ENCODE measurements at places on chromosomes 11 and 22.

- DNase-seq = no peak
Observed at GRCh38 chr11:108985945-108986279, 321.0 kb downstream of the DDX10 start.

- DNase-seq = no peak
Observed at GRCh38 chr22:39729141-39729934, 158.8 kb downstream of the CACNA1I start.

- peak; percentile 99 for DNase-seq
Observed at GRCh38 chr11:78290293-78291176, 101.8 kb downstream of the USP35 start.

GRCh38 chr11:30322191-30322590 lies 713 bp upstream of the ARL14EP start:
- DNase-seq = peak; percentile 3

DNA sequence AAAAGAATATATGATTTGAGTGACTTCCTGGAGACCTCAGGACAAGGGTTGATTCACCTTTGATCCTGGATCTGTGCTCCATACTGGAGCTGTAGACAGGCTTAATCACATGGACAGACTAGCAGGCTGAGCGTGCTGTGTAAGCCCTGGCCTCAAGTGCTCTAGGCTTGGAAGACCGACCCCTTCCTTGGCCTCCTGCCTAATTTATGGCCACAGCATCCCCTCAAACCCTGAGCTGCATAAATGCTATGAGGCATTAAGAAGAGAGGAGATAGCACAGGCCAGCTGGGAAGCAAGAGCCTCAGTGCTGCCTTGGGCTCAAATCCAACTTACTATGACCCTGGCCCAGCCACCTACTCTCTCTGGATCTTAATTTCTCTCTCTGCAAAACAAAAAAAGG lies 385.1 kb downstream of the BUD13 start:
- no peak for DNase-seq

- no peak for DNase-seq
Observed at GRCh38 chr11:19789835-19790710, 77.4 kb downstream of the NAV2 start.

DNA sequence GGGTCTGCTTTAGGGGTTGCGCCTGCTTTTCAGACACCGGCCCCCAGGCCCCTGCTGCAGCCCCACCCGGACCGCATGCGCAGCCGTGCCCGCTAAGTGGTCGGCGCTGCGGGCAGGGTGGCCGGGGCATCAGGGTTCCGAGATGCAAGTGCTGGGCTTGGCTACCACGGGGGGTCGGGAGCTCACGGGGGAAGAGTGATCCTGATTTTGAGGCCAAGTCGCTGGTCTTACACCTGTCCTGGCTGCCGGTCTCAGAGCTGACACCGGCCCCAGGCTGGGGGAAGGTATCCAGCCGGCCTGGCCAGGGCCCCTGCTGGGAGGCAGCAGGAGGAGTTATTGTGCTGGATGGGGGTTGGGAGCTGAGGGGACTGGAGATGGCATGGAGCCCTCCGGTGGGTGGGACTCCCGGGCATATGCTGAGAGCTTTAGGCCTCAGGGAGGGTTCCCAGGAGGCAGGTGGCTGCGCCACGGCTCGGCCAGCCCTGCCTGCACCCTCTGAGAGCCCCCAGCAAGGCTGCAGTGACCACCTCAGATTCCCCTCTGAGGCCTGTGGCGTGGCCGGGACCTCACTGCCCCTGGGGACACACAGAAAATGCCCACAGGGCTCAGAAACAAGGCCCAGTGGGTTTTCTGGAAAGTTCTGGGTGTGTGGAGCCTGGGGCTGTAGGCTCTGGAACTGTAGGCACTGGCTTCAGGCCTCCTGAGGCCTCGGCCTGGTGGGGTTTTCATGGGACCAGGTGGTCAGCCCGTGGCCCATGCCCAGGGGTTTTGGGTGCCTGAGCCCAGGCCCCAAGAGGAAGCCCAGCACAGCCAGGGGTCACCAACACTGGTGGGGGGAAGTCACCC lies 4.4 kb upstream of the MUC5AC start:
- DNase-seq = no peak

GRCh38 chr11:9834291-9834690 lies 170.4 kb downstream of the SWAP70 start:
- no peak for DNase-seq

DNA sequence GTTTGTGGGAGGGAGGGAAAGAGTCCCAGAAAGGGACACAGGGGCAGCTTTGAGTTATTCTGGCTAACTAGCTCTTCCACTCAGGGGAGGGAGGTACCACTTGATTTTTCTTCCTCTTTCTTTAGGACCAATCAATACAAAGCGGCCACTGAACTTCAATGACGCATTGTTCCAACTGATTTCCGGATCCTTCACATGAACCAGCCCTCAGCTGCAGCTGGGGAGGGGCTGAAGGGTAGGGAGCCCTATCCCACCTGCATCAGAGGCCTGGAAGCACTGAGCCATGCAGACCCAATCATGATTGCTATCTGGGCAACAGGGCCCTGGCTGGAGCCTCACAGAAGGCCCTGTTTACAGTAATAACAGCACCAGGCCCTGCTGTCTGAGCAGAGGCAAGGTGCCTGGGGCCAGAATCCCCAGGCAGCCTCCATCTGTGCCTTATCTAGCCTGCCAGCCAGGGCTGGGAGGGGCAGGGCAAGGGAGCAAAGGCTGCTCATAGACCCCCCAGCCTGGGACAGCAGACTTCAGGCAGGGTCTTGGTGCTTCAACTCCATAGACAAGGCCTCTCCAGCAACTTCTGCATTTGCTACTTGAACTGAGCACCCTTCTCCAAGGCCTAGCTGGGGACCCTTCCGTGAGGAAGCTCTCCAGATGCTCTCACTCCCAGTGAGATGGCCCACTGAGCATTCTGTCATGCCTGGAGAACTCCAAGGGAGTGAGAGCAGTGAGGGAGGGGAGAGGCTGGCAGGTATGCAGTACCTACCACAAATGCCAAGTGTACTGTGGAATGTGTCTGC lies 22.5 kb downstream of the CLPB start:
- peak; percentile 80 for DNase-seq

GRCh38 chr11:91124363-91124762 lies 901.5 kb upstream of the CHORDC1 start:
- DNase-seq = no peak

- no peak for DNase-seq
Observed at GRCh38 chr11:92284107-92284506, 59.5 kb downstream of the FAT3 start.

GRCh38 chr11:111602865-111603610 lies 789 bp downstream of the SIK2 start:
- peak; percentile 7 for DNase-seq

DNA sequence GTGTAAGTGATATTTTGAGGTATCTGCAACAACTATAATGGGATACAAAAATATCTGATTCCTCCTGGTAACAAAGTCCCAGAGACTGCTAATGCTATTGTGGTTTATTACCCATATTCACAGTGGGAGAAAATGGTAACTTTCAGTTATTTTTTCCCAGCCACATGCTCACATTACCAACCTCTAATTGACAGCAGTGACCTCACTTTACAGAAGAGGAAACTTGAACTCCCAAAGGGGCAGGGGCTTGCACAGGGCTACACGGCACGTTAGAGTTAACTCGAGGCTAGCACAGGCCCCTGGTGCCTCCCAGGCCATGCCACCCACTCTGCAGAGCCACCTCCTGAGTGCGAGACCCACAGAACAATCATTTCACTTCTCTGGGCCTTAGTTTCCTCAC lies 132.4 kb downstream of the TENM4 start:
- no peak for DNase-seq

DNA sequence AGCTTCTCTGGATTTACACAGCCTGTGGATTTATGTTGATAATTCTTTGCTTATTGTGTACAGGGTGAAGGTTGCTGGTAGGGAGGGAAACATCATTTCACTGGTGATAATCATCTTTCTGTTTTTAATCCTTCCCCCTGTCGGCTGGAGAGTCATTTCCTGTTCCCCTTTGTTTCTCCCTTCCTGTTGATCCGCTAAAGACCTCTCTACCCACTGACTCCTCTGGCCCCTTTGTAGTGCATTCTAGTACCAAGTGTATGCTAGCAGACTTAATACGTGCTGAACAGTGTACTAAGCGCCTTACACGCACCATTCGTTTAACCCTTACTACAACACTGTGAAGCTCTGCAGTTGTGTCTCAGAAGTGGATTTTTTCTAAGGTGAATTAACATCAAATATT lies 19.0 kb upstream of the OR9Q1 start:
- no peak for DNase-seq

- DNase-seq = no peak
Observed at GRCh38 chr11:111463276-111463675, 48.9 kb downstream of the BTG4 start.

DNA sequence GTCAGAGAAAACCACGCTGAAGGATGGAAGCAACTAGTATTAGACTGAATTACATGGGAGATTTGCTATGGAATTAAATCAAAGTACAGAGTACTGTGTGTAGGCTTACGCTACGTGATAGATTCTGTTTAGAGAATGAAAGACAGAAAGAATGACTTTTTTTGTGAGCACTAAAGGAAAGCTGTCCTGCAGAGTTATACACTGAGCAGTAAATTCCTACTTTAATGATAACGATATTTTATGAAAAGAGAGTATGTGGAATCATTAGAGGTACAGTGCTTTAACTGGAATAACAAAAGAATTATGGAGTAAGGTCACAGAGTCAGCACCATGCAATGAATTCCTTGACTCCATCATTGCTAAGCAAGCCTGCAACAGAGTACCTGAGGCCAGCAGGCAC lies 295.3 kb upstream of the SYN3 start:
- no peak for DNase-seq

DNA sequence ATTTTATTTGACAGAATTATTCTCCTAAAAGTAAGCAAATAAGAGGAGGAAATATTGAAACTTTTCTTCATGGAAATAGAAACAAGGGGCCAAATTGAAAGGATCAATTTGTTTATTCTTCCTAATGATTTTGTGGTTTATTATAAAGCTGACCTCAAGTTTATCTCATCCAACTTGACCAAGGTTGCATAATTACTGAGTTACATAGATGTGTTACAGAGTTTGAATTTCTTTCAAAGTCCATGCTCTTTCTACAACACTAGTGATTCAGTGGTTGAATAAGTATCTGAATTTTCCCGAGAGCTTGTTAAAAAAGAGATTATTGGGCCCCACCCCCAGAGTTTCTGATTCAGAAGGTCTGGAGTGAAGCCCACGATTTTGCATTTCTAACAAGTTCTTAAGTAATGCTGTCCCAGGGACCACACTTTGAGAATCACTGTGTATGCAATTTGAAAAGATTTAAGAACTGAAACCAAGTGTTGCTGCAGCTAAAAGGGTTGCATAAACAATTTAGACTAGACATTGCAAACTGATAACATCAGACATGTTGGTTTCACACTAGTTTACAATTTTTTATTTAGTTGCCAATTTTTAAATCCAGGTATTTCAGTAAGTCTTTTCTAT lies 485.7 kb upstream of the ANO5 start:
- DNase-seq = no peak

GRCh38 chr11:69014084-69014851 lies 1.2 kb upstream of the MRGPRF start:
- no peak for DNase-seq

GRCh38 chr11:131027491-131027890 lies 111.2 kb upstream of the SNX19 start:
- no peak for DNase-seq

GRCh38 chr22:19784384-19785175 lies 24.0 kb downstream of the TBX1 start:
- DNase-seq = no peak

GRCh38 chr11:14114269-14114668 lies 151.7 kb downstream of the SPON1 start:
- DNase-seq = no peak

- no peak for DNase-seq
Observed at GRCh38 chr22:38310518-38311322, 6.5 kb downstream of the CSNK1E start.

DNA sequence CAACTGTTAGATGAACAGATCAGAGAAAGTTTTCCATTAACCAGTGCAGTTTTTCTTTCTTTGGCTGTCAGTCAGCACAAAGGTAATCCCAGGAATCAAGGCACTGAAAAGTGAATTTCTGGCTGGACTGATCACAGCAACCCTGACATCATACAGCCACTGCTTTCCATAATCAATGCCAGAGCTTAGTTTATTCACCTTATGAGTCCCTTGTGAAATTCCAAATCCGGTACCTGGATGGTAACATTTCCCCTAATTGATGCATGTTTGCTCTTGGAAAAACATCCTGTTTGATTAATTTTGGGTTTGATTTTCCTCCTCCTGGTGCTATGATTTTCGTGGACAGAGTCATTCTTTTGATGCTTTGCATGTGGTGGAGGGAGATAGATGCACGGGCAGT lies 319.8 kb downstream of the INSC start:
- DNase-seq = no peak

DNA sequence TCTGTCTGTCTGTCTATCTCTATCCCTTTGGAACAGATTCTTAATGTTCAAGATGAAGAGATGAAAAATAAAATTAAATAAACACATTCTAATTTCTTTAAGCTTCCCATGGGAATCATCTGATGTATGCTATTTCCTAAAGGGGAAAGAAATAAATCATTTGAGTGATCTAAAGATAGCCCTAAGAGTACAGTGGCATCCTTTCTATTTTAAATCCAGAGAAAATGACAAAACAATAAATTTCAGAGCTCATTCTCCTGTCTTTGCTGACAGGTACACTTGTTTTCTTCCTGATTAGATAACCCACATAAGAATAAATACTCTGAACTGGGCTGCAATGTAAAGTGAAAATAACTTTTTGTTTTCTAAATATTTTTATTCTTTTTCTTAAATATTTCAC lies 550.4 kb downstream of the JRKL start:
- DNase-seq = no peak

- no peak for DNase-seq
Observed at GRCh38 chr22:39103431-39103830, 6.4 kb downstream of the APOBEC3H start.

GRCh38 chr11:75147875-75148263 lies 3.0 kb upstream of the SLCO2B1 start:
- DNase-seq = no peak

DNA sequence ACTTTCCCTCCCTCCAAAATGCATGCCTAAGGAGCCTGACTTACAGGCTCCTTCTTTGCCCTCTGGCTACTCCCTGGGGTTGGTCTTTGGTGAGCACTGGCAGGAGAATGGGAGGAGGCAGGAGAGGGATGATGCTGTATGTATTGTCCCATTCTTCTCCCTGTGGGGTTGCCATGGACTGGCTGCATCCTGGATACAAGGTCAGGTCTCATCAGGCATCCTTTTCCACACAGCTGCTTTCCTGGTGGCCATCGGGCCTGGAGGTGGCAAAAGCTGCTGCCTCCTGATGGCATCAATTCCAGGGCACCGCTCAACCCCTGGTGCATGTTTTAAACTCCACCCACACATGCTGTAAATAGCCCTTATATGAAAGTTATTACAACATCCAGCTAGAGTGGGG lies 257.2 kb downstream of the ETS1 start:
- no peak for DNase-seq

DNA sequence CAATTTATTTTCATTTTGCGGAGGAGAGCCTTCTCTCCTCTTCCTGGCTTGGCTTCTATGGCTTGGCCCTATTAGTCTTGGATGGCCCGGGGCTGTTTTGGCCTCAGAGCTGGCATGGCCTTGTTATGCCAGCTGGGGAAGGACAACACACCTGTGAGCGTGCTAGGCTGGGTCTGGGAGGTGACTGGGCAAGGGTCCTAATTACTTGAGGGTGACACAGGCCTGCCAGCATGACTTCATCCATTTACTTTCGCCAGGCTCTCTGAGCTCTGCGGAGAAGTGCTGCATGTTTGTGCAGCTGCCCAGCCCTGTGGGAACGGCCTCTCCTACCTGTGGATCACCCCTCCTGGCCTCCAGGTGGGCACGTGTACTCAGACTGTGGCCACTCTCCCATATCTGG lies 153.6 kb downstream of the SNX19 start:
- no peak for DNase-seq
